ENCODE measurements at places on chromosomes 13 and 19.

GRCh38 chr13:52405767-52406494, at the start of gene THSD1:
Gene THSD1 (minus strand): TSS chr13:52406172. CDS start chr13:52402600, 3,572 bp downstream.
- no peak for DNase-seq

DNA sequence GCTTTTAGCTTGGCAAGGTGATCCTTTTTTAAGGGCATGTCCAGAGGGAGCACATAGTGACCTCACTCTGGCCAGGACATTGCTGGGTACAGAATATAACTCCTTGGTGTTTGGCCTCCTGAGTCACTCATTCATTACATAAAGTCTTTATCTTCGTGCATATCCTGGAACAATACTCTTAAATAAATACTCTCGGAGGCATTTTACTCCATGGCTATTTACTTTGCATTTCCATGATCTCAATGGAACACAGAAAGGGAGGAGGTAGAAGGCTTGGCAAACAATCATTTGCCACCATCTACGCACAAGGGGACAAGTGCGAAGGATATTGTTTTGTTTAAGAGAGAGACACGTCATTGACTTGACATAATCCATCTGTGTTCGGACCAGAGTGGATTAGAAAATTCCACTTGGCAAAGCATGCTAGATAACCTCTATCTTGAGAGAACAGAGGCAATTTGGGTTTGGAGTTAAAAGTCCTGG, 210.0 kb downstream of the IRS2 start:
- DNase-seq = no peak

GRCh38 chr13:111963031-111963430, 103.9 kb upstream of the SOX1 start:
- DNase-seq = no peak

- no peak for DNase-seq
These were observed 5.2 kb upstream of the TBXA2R start for GRCh38 chr19:3611841-3612240.

GRCh38 chr19:20278342-20278741, 111.3 kb downstream of the ZNF486 start:
- DNase-seq = no peak

GRCh38 chr19:28549680-28550277, 663.2 kb downstream of the UQCRFS1 start:
- no peak for DNase-seq

DNA sequence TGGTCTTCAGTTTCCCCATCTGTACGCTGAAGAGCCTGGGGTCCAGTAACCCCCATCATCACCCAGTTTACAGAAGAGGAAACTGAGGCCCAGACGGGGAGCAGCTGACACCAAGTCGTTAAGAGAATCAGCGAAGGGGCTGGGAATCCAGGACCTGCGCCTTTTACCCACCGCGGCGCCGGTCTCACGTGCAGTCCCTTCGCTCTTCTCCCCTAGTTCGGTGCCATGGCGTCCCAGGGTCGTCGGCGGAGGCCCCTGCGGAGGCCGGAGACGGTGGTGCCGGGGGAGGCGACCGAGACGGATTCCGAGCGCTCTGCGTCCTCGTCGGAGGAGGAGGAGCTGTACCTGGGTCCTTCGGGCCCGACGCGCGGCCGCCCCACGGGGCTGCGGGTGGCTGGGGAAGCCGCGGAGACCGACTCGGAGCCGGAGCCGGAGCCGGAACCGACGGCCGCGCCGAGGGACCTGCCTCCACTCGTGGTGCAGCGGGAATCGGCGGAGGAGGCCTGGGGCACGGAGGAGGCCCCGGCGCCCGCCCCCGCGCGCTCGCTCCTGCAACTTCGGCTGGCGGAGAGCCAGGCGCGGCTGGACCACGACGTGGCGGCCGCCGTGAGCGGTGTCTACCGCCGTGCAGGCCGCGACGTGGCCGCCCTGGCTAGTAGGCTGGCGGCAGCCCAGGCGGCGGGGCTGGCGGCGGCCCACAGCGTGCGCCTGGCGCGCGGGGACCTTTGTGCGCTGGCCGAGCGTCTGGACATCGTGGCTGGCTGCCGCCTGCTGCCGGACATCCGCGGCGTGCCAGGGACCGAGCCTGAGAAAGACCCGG, 698 bp downstream of the BLOC1S3 start:
- DNase-seq = no peak

DNA sequence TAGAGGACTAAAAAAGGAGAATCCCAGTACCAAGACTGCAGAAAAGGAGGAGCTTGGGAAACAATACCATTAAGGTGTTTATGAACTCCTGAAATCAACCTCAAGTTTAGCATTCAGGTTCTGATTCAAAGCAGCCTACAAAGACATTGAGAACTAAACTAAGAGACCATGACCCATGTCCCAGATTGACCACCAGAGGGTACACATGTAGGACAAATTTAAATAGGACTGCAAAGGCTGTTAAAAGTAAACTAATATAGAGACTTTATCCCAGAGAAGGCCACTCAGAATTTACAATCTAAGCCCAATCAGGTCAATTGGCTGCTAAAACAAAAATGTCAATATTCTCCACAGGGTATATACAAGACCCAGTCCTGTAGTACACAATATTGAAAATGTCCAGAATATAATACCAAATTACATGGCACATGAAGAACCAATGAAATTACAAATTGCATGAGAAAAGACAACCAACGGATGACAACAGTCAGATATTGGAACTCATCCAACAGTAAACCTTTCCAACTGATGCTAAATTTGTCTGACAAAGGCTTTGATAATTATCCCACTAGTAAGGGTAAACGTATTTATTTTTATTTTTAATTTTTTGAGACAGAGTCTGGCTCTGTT, 682.4 kb downstream of the UQCRFS1 start:
- DNase-seq = no peak

GRCh38 chr19:7540761-7541474, 5.4 kb downstream of the PNPLA6 start:
- no peak for DNase-seq

DNA sequence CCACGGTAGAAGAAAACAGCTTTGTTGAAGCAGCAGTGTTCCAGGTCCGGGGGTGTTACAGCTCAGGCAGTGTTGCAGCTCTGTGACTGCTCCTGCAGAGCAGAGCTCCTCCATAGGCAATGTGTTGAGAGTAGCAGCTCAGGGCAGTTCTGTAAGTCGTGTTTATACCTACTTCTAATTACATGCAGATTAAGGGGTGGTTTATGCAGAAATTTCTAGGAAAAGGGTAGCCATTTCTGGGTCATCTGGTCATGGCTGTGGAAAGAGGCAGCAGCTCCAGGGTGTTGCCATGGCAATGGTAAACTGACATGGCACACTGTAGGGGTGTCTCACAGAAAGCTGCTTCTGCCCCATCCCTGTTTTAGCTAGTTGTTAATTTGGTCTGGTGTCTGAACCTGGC, 316.4 kb downstream of the GPC5 start:
- no peak for DNase-seq

DNA sequence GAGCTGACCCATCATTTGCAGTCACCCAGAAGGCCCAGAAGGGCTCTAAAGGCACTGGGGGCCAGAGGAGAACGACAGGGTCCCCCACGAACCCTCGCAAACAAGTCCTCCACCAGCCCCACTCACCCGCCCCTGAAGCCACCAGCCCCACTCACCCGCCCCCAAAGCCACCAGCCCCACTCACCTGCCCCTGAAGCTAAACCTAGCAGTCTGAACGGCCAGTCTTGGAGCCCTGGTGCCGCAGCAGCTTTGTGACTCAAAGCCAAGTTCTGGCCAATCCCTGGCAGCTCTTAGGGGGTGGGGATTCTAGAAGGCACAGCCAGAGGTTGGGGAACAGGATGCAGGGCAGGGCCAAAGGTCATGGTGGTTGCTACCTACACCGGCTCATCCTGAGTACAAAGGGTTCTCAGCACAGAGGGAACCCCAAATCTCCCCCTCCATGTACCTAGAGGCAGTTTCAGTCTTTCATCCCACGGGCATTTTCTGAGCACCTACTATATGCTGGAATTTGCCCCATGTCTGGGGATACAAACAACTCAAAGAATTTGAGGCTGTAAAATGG, at the start of gene IQCN:
IQCN (minus strand) TSS at position 234 of the 562 bp plus-strand sequence. CDS start 4,974 bp downstream, outside the sequence.
- DNase-seq = no peak

GRCh38 chr13:42798118-42798517, 16.7 kb downstream of the FAM216B start:
- DNase-seq = no peak

GRCh38 chr13:113754691-113755090, 4.3 kb upstream of the TMEM255B start:
- no peak for DNase-seq

GRCh38 chr19:15213715-15214381, 13.1 kb upstream of the NOTCH3 start:
- DNase-seq = no peak

DNA sequence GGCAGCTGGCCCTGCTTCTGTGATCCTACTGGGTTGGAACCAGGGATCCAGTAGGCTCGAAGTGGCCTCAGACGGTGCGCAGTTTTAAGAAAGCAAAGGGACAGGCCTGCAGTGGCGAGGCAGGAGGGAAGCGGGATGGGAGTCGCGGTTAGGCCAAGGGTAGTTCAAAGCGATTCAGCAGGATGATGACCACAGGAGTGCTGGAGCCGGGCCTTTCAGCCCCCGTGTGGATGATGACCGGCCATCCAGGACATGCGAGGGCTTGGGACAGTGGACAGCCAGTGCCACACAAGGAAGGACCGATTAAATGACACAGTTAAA, 854 bp downstream of the RNASEH2B start:
- no peak for DNase-seq

DNA sequence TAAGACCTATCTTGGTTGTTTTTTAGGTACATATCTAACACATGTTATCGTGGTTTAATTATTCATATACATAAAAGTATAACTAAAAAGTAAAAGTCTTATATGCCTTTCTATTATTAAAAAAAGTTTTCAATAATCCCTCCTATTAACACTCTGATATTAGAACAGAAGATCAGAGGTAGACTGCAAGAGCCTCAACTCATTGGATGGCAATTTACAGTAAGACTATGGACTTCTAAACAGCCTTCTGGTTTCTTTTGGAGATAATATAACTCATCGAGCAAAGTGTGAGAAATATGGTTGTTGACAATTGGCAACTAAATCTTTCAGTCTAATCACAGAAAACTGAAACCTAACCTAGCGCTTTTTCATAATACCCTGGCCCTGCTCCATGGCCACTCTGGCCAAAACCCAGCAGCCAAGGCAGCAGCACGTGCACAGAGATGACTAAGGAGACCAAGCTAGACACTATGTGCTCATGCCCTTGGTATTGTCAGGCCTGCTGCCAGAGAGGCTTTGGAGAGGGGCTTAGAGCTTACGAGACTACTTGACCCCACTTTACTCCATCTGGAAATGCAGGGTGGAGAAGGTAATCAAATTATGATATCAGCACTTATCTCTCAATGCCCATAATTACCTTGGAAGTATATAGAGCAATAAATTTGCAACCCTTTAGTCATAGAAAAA, 40.6 kb upstream of the EEF1AKMT1 start:
- DNase-seq = no peak

- DNase-seq = no peak
These were observed 11.7 kb upstream of the KL start for GRCh38 chr13:33004511-33004910.

- DNase-seq = no peak
These were observed 168.3 kb upstream of the TSHZ3 start for GRCh38 chr19:31517224-31518180.

DNA sequence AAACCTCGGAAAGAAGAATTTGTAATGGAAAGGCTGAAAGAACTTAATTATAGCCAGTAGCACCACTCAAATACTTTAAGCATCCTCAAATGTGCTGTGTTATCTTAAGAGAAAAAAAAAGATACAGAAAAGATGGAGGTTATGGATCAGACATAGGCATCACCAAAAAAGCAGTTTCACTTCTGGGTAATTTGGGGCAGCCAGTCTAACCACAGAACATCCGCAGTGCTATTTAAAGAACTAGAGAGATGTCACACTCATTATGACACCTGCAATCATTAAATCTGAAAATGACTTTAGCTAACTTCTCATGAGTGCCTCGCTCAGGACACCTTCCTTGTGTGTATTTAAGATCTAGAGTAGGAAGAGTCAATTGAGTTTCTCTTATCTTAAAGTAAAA, 211.8 kb downstream of the RBM26 start:
- peak; percentile 30 for DNase-seq

DNA sequence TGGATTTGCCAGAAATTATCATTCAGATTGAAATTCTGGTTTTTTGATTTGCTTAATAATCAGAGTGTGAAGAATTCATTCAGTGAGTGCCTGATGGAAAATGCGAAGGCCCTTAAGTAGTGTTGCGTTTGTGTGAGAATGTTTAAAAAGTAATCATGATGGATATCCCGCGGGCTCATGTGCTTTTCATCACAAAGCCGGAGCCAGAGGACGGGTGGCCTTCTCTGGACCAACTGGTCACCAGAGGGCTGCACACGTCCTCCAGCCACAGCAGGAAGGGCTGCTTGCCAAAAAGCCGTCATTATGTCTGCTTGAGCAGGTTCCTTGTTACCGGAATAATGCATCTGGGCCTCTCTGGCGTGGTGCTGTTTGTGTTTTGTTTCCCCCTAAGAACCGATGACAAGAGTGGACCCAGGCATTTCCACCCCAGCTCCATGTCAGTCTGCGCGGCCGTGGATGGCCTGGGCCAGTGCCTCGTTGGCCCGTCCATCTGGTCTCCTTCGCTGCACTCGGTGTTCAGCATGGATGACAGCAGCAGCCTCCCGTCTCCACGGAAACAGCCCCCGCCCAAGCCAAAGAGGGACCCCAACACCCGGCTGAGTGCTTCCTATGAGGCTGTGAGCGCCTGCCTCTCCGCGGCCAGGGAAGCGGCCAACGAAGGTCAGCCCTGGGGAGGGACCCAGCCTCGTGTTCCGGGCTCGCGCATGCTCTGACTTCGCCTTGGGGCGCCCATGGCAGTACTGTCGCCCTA, 497.7 kb downstream of the MYO16 start:
- DNase-seq = no peak

DNA sequence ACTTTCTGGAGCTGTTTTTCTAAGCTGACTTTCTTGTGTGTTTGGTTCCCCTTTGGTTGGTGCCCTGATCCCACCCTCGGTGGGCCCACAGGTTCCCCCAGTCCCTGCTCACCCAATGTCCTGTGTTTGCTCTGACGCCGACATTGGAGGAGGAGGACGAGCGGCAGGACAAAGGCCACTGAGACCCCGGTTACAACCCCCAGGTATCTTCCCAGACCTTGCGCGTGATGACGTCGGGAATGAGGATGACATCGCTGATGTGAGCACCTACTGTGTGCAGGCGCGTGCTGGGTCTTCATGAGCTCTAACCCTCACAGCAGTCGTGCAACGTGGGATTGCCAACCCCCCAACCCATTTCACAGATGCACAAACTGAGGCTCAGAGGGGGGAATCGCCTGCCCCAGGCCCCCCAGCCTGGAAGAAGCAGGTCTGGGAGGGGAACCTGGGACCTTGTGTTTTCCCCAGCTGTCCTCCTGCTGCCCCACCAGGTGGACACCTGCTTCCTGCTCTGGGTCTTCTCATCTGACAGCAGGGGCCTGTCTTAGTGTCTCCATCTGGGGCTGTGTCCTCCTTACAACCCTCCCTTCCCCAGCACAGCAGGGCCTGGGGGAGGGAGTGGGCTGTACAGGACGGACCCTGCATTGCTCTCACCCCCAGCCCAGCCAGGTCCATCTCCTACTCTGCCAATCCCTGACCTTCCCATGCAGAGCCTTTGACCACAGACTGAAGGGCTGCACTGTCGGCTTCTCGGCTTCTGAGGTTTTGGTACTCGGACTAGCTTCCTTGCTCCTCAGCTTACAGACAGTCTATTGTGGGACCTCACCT, 4.7 kb upstream of the LILRA6 start:
- no peak for DNase-seq
